ENCODE measurements at places on chromosomes 12 and 14.

- DNase-seq, result no peak
Measured at GRCh38 chr14:85214471-85214870, 315.5 kb upstream of the FLRT2 start.

- DNase-seq, result no peak
Measured at GRCh38 chr12:68749443-68749842, 3.5 kb downstream of the SLC35E3 start.

DNA sequence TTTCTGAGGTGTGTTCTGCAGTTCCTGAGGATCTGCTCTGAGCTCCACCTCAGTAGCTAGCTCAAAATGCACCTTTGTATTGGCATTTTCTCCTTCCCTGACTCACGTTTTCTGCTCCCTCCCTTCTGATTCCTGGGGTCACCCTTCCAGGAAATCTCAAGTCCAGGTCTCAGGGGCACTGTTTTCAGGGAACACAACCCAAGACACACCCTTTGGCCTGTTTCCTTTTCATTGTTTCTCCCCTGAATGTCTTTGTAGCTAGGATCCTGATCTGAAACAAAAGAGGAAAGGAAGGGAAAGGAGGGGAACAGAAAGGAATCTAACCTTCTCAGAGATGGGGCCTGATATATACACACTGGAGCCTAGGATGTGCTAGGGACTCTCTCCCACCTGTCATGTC is 7.3 kb upstream of the RIPK3 start:
- DNase-seq, result no peak

DNA sequence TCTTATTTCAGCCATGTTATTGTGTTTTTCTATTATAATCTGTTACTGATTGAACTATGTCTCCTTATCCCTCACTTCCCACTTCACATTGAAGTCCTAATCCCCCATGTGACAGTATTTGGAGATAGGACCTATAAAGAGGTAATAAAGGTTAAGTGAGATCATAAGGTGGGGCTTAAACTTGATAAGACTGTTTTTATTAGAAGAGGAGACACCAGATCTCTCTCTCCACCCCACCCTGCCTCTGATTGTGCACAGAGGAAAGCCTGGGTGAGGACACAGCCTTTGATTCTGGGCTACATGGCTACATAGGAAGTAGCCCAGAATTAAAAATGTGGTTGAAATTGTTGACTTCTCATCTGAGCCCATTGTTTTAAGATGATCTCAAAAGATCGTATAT is 414.7 kb downstream of the SLC16A7 start:
- no peak for DNase-seq

DNA sequence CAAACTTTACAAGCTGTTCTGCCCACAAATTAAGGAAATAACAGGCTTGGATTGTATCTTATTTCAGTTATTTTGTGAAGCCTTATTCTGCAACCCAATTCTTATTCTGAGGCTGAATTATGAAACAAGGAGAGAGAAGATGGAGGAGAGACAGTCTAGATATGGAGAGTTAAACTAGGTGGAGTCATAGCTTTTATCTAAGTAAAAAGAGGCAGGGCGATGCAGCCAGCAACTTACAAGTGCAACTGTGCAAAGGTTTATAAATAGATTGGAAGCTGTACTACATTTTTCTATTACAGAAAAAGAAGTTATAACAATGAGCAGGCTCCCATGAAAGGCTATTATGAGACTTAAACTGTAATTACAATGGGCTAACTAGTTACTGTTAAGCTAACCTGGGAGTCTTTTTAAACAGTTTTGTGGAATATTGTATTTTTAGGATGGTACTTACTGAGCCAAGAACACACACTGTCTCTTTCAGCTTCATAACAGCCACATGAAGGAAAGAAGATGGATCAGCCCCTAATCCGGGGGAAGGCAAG is 22.4 kb downstream of the NID2 start:
- DNase-seq, result no peak

- DNase-seq, result no peak
Measured at GRCh38 chr12:63753743-63754142, 26.0 kb upstream of the RXYLT1 start.

DNA sequence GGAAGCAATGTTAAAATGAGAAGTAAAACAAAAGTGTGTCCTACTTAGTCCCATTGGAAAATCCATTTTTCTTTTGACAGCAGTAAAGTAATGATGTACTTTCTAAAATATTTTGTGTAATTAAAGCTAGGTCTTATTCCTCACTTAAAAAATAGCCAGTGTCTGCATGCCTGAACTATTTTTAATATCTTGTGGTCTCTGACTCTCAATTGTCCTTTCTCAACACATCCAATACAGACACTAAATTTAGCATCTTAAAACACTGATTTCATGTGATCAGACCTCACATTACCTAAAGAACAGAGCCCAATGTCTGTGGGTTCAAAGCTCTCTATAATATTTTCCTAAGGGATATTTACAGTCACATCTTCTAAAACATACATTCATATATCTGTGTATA is 108.0 kb downstream of the DERA start:
- DNase-seq, result no peak
